Stimulated activated CD8-positive, alpha-beta memory T cell treated with anti-CD3 and anti-CD28 coated beads, Interleukin-7, amount 100 ng/mL, for 1 hour (primary cell): ENCODE measurements at places on chromosomes 2 and 18.

GRCh38 chr2:171712051-171712450, 24.8 kb downstream of the DYNC1I2 start:
- DNase-seq: no peak

DNA sequence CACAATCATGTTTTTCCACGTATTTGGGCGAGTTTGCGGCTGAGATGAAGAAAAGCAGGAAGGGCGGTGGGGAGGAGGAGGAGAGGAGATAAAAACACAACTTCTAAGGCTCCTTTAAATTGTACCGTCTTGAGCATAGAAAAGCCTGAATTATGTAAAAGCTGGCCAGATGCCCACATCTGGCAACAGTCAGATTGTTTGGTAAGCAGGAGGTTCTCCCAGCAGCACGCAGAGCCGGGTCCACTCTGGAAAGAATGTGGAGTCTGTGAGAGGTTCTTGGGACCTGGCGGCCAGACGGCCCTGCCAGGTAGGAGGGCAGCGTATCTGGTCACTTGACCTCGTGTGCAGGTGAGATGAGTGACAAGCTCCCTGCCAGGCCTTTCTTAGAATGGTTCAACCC, 215.3 kb upstream of the APCDD1 start:
- DNase-seq: no peak

GRCh38 chr18:59867337-59868104, 32.3 kb upstream of the PMAIP1 start:
- DNase-seq: no peak

DNA sequence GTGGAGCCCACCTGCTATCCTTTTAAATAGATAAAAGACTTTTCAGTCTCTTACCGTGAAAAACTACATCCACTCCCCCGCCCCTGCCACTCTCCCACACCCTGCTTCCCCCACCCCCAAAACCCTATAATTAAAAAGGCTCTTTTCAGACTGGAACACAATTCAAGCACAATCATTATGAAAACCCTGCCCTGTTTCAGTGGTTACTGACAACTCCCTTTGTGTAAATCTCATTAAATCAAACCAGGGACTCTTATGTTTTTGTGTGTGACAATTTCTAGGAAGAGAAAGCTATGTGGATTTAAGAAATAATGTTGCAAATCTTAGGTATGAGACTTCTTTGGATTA, 21.0 kb upstream of the ZNF532 start:
- DNase-seq: no peak

DNA sequence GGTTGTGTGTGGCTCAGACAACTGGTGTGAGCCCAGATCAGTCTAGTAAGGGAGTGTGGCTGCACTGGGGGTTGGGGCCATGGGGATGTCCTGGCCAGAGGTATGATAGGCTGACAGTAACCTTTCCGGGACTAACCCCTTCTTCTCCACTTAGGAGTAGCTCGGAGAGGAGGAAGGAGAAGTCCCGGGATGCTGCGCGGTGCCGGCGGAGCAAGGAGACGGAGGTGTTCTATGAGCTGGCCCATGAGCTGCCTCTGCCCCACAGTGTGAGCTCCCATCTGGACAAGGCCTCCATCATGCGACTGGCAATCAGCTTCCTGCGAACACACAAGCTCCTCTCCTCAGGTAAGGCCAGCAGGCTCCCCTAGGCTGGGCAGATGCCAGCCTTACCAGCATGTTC, 49.5 kb downstream of the EPAS1 start:
- no peak for DNase-seq
